Activated T-cell treated with anti-CD3 and anti-CD28 coated beads, Interleukin-2, amount 50 U/mL, for 4 hours (primary cell): ENCODE measurements at places on chromosomes 3 and 15. TPM values are rescaled to one million over a fixed set of nuclear protein-coding genes. Genes with fewer than 3 reads are reported as not detected.

Gene TXNRD3
- 2.3 TPM for total RNA-seq

GRCh38 chr15:44598892-44599291 is 61.9 kb downstream of the EIF3J start:
- no peak for DNase-seq

GRCh38 chr3:33932010-33932764 is 133.8 kb downstream of the PDCD6IP start:
- no peak for DNase-seq

DNA sequence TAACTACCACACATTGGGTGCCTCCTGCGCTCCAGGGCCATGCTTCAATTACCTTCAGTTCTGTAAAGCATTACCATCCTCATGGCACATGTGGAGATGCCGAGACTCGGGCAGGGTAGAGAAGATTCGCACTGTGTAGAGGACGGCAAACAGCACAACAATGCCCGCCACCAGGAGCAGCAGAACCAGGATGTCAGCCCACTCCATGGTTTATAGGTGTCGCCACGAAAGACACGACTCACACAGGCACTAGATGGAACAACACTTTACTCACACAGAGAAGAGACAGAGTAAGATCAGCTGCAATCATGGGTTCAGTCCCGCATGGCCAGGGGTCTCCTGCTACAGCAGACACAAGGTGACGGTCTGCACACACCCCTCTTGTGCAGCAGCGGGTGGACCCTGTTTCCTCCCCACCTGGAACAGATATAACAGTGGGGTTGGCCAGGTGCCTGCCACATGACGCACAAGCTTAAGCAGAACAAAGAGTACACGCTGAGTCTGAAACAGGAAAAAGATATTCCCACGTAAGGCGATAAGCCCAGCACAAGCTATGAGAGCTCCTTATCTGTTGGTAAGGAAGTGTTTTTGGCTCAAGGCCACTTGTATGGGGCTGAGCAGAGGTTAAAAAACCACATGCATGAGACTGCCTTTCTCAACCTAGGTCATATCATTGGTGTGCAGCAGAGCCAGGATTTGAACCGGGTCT is 2.5 kb upstream of the TBC1D21 start:
- no peak for DNase-seq

DNA sequence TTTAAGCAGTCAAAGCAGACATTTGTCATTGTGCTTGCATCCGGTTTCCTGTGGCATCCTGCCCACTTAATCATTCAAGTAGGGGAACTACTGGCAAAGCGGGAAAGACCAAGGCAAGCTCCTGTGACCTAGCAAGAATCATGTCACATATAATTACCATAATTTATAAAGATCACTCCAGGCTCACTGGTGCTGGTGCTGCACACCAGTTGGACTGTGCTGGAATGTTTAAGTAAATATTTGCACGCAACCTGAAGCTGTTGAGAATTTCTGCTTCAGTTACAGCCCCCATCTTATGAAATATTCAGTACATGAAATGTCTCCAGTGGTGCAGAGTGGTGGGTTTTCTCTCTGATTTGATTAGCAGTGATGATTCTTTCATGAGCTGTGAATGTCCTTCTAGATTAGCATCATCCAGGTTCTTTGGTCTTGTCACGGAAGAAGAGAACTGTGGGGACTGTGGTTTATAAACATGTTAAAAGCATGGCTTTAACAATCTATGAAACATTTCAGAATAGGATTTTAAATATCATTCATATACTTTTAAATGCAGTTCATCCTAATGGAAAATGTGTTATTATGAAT is 621.3 kb upstream of the EPHA6 start:
- no peak for DNase-seq

- no peak for DNase-seq
Measured at GRCh38 chr15:29913528-29914135, 91.4 kb upstream of the TJP1 start.

DNA sequence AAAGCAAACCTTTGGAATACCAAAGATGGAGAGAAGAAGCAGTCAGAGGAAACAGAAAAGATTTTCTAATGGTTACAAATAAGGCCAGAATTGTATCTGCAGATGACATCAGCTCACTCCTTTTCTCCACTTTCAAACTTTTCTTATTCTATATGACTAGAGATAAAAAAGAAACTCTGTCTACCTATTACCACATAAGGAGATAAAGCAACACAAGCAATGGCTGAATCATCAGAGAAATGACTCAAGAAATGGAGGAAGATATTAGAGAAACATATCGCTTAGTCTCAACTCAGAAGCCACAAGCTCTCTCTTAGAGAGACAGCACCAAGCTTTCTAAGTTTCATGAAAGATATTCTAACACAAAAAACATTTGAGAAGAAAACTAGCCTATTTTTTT is 784.0 kb downstream of the ZPLD1 start:
- no peak for DNase-seq

GRCh38 chr15:90561344-90562244 is 31.9 kb downstream of the CRTC3 start:
- DNase-seq = no peak

GRCh38 chr3:124574012-124574411 is 156.2 kb upstream of the UMPS start:
- DNase-seq = no peak

DNA sequence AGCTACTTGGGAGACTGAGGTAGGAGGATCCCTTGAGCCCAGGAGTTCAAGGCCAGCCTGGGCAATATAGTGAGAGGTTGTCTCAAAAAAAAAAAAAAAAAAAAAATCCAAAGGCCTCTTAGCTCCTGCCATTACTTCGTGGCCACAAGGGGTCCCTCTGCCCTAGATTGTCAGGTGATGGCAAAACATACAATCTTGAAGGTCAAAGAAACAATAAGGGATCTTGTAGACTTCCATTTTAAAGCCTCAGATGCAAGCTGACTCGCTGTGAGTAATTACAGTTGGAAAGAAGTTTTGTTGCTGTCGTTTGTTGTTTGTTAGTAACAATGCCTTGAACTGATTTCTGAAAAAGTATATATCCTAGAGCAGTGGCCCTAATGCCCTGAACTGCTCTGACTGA is 55.9 kb upstream of the PLCL2 start:
- peak; percentile 45 for DNase-seq
